ENCODE measurements at places on chromosomes 12 and 14. TPM values are rescaled to one million over a fixed set of nuclear protein-coding genes. Genes with fewer than 3 reads are reported as not detected.

DNA sequence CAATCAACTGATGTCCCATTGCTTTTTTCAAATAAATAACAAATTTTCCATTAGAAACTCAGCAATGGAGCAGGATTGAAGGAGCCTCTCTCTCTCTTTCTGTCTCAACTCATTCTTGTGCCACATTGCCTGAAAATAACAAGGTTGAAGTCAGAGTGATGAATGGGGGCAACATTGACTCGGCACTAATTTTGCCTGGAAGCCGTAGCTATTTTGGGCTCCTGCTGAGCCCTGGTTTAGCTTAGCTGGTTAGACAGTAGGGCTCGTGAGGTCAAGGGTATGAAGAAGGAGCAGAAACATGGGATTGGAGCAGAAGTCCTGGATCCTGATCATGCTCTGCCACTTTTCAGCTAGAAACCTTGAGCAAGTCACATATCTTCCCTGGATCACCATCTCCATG lies 38.9 kb downstream of the WSCD2 start:
- DNase-seq, result no peak

- DNase-seq, result no peak
Observed at GRCh38 chr12:14691560-14691959, 4.8 kb downstream of the GUCY2C start.

GRCh38 chr12:88496891-88497371 lies 83.3 kb downstream of the KITLG start:
- DNase-seq, result no peak

BCL2L14 gene
- 6.7 TPM for total RNA-seq

All from M059J (cell line).